Mammary epithelial cell (primary cell): ENCODE measurements at places on chromosomes 12 and 14.

DNA sequence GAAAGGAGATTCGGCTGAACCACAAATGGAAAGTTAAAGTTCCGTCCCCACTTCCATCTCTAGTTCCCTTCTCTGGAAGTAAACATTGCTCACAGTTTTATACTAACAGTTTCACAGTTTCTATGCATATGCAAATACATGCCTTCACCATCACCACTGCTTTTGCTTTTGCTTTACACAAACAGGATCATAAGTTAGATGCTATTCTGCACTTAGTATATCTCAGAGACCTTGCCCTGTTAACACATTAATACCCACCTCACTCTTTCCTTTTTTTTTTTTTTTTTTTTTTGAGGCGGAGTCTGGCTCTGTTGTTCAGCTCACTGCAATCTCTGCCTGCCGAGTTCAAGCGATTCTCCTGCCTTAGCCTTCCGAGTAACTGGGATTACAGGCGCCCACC, 890 bp downstream of the TEP1 start:
- peak; percentile 4 for DNase-seq

GRCh38 chr14:22518073-22518472, 71.0 kb downstream of the DAD1 start:
- no peak for DNase-seq

- peak; percentile 72 for DNase-seq
Measured at GRCh38 chr12:22255097-22255496, 79.4 kb downstream of the ST8SIA1 start.

GRCh38 chr12:65699251-65699650, 125.0 kb upstream of the HMGA2 start:
- peak; percentile 54 for DNase-seq

- peak; percentile 82 for DNase-seq
Measured at GRCh38 chr14:74275241-74275841, 27.4 kb downstream of the ABCD4 start.

DNA sequence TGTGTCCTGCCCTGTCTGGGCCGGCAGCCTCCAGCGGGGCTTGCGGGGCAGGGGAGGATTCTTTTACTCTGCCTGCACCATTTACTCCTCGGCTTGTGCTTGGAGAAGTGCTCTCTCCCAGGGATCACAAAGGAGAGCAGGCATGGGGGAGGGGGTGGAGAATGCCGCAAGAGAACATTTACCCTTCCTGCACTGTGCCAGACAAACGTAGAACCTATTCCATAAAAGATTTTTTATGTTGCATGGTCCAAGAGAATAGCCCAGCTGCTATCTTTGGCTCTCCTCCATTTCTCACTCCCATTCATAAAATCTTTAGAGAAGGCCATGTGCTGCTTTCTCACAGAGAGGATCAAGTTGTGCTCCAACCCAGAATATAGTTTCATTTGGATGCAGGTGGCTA, 159.4 kb downstream of the SPTSSA start:
- no peak for DNase-seq

DNA sequence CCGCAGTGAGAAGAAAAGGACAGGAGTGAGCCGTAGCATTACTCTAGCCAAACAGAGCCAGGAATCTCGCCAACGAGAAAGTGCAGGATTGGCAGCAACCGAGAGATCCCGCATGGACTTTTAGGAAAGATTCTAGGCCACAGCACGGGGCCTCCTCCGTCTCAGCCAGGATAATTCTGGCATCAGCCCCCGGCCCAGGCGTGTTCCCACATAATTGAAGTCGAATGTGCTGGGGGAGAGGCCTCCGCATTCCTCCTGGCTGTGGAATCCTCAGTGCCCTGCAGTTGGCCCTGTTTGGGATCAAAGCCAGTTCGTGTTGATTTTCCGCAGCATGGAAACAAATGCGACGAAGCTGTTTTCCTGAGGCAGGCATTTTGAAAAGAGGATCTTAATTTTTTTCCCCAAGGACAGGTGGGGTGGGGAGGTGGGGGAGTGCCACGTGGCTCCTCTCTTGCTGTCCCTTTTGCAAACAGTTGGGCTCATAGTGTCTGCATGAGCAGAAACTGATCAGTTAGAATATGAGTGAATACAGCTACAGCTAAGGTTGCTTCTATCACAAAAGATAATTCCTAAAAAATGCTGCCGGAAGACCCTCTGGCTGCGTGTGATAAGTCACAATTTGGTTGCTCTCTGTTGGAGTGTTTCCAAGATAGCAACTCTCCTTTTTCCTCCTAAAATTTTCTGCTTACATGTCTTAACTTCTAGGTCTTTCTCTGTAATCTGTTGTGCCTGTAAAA, 37.3 kb upstream of the ATXN2 start:
- DNase-seq = no peak

DNA sequence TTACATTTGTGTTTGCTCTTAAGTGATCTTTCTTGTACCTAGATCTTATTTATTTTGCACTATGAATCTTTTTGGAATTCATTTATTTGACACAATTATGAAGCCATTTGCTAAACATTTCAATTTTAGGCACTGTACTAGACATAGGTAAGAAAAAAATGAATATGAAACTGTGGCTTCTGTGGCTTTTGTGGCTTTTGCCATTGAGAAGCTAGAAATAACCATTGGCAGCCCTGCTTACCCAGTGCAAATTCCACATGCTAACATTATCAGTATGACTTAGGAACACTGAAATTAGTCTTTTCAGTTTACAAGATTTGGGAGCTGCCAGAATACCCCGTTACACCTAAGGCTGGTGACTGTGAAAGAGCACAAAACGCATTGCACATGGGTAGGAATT, 60.1 kb downstream of the FSCB start:
- no peak for DNase-seq

DNA sequence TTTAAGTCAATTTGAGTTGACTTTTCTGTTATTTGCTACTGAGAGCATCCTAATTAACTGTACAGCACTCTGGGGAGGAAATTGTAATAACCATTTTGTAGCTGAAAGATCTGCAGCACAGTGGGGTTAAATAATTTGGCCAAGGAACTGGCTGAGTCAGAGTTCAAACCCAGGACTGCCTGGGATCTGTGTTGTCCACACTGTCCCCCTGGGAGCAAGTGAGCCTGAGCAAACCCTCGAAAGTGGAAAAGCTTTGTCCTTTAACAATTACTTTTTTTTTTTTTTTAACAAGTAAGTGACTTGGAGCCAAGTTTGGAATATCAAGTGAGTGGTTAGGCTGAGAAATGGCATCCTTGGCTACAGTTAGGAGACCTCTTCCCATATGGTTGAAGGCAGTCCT, 247.2 kb upstream of the CCDC196 start:
- DNase-seq = no peak

GRCh38 chr14:31834616-31835015, 242.5 kb upstream of the ARHGAP5 start:
- peak; percentile 10 for DNase-seq

DNA sequence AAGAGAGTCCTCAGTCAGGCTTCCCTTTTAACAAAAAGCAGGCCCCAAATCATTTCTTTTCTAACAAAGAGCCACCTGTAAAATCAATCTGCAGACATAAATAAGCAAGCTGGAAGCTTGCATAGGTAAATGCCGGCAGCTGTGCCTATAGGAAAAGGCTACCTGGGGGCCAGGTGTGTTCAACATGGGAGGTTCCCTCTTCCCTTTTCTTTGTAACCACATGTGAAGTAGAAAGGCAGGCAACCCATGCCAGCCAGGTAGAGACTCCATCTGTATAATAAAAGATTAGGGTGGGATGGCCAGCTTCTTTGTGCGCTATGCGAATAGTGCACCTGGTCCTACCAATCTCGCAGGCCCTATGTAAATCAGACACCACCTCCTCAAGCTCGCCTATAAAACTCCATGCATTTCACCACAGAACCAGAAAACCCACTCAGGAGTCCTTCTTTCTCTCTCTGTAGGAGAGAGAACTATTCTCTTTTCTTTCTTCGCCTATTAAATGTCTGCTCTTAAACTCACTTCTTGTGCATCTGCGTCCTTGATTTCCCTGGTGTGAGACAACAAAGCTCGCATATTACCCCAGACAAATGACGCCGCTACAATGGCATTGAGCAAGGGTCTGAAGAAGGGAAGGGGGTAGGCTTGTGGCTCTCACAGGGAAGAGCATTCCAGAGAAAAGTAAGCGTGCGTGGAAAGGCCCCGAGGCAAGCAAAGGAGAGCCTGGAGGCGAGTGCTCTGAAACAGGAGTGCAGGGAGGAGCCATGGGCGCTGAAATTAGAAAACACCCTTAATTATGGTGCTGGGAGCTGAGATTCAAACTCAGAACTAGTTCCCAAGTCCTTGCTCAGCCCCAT, 67.2 kb downstream of the TTC9 start:
- no peak for DNase-seq

DNA sequence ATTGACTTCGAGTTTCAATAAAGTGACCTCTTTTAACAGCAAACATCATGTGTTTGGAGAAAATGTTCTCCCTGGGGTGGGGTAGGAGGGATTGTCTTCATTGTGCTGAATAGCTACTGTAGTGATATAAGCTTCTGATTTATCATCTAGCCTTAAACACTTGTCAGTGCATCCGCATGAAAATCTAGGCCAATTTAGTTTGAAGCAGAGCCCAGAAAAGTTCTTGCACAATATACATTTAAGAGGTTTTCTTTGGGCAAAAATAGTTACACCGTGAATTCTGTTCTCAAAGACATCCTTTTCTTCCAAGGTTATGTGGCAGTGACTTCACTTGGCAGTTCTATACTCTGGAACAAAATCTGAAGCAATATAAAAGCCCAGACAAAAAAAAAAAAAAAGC, 136.0 kb upstream of the IFNG-AS1 start:
- no peak for DNase-seq

- no peak for DNase-seq
Measured at GRCh38 chr12:115008929-115009328, 325.0 kb upstream of the TBX3 start.

- no peak for DNase-seq
Measured at GRCh38 chr14:72894623-72895378, 900 bp upstream of the DPF3 start.

DNA sequence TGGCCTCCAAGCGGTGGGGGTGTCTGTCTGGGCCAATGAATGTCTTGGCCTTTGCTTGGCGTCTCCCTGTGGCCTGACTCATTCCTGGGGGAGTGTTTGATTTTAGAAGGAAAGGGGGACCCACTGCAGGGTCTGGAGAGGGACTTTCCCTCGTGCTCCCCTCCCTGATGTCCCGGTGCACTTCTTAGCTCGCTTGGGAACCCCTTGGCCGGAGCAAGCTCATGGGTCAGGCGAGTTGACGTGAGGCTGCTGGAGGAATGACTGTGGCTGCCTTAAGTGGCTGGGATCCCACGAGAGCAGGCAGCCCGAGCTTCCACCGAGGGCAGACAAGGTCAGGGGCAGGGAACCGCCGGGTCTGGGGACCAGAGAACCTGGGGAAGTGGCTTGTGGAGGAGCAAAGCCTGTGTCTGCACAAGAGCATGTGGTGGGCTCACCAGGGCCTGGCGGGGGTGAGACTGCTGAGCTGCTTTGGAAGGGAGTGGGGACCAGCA, 218.4 kb upstream of the C14orf180 start:
- DNase-seq = no peak

GRCh38 chr12:65602610-65603295, 221.5 kb upstream of the HMGA2 start:
- peak; percentile 94 for DNase-seq

DNA sequence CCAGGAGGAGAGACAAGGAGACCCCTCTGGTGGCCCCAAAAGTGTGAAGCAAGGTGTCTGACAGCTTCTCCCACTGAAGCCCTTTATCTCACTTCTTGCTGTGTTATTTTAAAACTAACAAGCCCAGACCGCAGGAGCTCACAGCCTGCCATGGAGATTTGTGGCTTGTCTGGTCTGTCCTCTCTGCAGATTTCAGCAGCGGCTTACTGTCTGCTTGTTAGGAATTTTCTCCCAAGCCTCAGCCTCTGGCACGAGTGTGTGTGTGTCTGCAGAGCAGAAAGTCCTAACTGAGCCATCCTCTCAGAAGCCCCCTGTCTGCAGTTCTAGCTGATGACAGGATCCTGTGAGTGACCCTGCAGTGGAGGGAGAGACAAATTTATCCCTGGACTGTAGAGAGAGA, 87.9 kb upstream of the HSPB8 start:
- DNase-seq = no peak

DNA sequence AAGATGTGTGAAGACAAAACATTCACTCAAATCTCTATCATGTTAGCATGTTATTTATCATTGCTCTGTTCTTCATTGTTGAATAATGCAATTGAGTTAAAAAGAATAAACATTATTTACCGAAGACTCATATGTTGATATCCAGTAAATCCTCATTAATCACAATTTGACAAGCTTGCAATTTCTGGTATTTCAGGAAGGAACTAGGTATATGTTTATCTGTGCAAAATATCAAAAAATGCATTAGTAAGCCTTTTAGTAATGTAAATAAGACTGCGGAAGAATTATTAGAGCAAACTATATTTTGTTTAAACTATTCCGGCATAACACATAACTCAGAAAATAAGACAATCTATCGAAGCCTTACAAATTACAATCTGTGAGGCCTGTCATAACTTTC, 222.7 kb upstream of the NOVA1 start:
- DNase-seq = no peak

- no peak for DNase-seq
Measured at GRCh38 chr12:67697967-67698366, 49.4 kb downstream of the DYRK2 start.

DNA sequence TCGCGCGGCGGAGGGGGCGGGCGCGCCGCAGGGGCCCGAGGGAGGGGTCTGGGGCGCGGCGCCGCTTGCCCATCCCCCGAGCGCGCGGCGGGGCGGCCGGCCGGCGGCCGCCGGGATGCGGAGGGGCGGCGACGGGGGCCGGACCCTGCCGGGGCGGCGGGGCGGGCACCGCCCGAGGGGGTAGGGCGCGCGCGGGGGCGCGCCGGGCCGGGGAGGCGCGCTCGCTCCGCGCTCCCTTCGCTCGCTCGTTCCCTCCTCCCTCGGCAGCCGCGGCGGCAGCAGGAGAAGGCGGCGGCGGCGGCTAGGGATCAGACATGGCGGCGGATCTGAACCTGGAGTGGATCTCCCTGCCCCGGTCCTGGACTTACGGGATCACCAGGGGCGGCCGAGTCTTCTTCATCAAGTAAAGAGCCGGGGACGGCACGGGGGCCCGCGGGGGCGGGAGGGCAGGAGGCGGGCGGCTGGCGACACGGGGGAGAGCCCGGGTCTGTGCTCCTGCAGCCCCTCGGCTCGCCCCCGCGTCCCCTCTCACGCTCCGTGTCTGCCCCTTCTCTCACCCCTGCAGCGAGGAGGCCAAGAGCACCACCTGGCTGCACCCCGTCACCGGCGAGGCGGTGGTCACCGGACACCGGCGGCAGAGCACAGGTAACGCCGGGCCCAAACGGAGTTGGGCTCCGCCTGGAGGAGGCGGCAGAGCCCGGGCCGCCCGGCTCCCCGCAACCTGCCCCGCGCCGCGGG, at the start of gene PLEKHA5:
Gene PLEKHA5, plus strand, starts transcription at position 248 of the 738 bp plus-strand sequence. Its CDS starts 67 bp downstream, at position 315.
- peak; percentile 63 for DNase-seq
